Brain pericyte (primary cell): ENCODE measurements at places on chromosomes 3 and 15.

GRCh38 chr3:121752772-121753171 lies 3.2 kb upstream of the GOLGB1 start:
- DNase-seq = no peak

GRCh38 chr3:52323526-52324295 lies 7.6 kb downstream of the DNAH1 start:
- DNase-seq = no peak

DNA sequence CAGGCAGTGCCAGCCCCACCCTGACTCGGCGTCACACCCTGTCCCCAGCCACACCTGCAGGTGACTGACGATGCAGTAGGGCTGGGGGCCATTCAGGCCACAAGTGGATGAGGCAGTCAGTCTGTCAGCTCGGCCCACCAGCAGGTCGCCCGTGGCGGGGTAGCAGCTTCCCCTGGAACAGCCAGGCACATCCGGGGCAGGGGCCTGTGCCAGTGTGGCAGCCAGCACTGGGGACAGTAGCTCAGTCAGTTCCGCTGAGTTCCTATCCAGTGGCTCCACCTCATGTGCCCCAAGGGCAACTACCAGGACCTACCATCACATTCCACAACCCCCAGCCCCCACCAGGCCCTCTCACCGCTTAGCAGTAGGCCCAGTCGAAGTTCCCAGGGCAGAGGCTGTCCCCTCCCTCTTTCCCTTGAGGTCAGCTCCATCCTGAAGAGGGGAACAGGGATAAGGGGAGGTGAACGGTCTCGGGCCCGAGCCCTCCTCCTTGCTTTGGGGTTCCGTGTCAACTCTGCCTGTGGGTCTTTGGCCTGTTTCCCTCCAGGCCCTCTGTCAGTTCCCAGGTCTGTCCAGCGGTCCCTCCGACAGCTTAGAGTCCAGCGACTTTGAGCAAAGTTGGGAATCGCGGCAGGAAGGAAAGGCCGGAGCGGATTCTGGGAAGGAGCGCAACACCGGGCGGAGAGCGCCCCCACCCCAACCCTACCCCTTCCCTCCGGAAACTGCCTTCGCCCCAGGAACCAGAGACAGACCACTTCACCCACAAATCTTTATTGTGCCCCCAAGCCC lies at the start of gene LAMB2:
Gene LAMB2, minus strand, starts transcription at position 614 of the 789 bp plus-strand sequence. Its CDS starts 183 bp downstream, at position 431.
- DNase-seq = no peak

GRCh38 chr3:58175437-58176184 lies 35.2 kb downstream of the DNASE1L3 start:
- no peak for DNase-seq

- DNase-seq = no peak
These were observed 5.8 kb downstream of the FMN1 start for GRCh38 chr15:33188641-33189257.

DNA sequence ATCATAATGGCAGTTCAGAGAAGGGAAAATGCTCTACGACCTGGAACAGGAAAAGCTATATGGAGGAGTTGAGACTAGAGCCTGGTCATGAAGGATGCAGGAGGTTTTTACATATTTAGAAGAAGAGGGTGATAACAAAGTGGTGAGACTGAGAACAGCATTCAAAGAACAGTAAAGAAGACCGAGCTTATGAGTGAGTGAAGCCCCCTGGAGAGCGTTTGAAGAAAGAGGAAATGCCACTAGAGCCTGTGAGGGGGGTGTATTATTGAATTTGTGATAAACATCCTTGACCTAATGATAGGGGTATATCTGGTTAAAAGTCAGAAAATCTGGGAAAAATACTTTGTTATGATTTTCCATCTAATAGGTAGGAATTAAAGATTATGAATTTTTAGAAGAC lies 4.2 kb downstream of the PARP9 start:
- no peak for DNase-seq

DNA sequence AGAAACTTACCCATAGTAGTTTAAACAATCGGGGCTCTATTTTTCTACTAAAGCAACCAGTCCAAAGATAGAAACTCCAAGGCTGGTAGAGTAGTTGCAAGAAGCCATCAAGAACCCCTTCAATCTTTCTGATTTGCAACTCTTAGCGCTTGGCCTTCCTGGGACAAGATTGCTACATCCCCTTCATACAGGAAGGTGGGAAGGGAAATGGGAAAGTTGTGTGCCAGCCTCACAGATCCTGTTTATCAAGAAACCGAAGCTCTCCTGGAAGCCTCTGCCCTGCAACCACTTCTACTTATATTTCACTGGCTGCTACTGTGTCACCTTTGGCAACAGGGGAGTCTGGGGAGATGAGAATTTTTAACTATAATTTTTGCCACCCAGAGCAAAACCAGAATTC lies 46.2 kb downstream of the OSBPL10 start:
- no peak for DNase-seq

DNA sequence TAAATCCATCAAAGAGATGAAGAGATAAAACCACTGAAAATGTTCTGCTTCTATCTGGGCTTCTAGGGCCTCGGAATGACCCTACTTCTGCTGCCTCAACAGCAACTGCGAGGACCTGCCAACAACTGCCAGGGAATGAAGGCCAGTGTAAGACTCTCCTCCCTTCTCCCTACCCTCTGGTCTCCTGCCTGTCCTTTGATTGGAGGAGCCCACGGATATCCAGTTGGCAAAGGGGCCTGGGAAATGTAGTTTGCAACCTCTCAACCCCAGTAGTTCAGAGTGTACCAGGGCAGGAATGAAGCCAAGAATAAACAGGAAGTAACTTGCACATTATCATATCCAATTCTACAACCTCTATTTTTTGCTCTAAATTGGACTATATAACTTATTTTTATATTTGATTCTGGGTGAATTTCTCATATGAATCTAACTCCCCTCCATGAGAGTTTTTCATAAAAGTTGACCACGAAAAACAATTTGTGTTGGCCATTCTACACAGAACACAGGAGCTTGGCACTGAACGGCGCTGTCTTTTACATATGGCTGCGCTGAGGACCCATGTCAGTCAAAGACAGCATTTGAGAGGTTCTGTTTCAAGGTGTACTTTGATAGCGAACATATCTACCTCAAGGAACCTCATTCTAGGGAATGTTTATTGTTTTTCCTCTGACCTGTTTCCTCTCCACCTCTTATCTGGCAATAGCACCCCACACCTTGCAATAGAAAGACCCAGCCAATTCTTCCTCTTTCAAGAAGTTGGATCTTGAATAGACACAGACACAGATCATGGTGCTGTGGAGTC lies 91.1 kb upstream of the RNF7 start:
- no peak for DNase-seq

- DNase-seq = no peak
These were observed 159.2 kb downstream of the MEGF11 start for GRCh38 chr15:66094331-66094730.

GRCh38 chr3:129616713-129617112 lies 10.2 kb upstream of the PLXND1 start:
- no peak for DNase-seq

- DNase-seq = no peak
These were observed 5.7 kb downstream of the KLHDC8B start for GRCh38 chr3:49177073-49177472.

DNA sequence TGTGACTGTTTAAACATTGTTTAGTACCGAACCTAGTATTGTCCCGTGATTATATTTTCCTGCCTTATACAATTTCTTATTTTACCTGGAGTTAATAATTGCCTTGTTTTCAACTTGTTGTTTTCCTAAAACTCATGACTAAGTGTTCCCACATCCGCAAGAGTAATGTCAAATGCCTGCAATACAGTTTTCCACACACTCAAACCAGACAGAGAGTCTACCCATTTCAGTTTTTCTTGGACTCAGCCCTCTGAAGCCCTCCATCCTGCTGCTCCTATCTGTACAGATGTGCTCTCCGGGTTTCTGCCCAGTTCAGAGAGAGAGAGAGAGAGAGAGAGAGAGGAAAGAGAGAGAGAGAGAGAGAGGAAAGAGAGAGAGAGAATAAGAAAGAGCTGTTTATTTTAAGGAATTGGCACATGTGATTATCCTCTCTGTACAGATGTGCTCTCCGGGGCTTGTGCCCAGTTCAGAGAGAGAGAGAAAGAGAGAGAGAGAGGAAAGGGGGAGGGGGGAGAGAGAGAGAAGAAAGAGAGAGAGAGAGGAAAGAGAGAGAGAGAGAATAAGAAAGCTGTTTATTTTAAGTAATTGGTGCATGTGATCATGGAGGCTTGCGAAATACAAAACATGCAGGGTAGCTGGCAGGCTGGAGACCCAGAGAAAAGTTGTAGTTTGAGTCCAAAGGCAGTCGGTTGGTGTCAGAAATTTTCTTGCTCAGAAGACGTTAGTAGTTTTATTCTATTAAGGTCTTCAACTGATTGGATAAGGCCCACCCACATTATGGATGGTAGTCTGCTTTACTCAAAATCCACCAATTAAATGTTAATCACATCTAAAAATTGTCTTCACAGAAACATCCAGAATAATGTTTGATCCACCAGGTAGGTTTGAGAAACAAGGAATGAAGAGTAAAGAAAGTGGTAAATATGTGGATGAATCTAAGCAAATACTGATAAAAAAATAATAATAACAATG lies 104.1 kb upstream of the GOLGA8J start:
- DNase-seq = peak; percentile 7

DNA sequence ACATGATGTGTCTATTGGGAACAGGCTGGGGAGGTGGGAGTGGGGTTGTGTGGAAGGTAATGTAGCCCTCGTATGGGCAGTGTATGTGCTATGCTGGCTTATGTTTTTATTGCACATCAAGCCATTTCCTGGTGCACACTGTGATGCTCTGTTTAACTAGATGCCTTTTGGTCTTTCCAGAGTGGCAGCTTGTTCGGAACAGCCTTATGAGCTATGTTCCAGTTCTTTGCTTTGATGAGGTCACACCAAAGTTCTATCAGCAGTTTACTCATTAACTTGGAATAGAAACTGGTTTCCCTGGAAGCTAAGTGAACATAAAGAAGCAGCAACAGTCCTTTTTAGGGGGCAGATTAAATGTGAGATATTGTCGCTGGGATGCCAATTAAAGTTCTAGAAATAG lies 133.9 kb downstream of the DIPK2A start:
- DNase-seq = no peak

DNA sequence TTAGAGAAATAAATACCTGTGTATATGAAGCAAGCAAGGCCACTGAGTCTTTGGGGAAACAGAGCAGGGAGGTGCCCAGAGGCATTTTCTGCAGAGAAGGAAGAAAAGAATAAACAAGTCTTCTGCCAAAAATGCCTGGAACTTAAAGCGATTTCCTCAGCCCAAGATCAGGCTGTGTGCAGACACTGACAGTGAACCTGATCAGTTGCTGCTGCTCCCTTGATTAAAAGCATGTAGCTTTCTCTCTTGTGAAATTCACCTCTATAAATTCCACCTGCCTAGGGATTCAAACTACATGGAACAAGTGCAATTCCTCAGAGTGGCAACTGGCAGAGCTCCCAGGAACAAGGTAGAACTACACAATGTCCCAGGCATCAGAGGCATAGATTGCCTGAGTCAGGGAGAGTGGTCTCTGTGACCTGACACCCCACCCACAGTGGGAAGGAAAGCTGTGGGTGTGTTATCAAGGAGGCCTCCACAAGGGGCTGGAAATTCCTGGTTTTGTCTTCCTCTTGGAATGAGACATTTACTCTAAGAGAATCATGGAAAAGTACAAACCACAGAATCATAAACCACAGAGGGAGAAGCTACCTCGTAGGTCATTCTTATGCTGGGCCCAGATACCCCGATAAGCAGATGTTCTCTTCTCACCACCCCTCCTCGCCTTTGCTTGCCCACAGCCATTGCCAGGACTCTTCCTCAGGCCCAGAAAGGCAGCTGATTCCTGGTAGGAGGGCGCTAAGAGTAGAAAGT lies 1.8 kb upstream of the ZBTB38 start:
- no peak for DNase-seq

GRCh38 chr3:160643994-160644393 lies 33.0 kb upstream of the ARL14 start:
- no peak for DNase-seq

DNA sequence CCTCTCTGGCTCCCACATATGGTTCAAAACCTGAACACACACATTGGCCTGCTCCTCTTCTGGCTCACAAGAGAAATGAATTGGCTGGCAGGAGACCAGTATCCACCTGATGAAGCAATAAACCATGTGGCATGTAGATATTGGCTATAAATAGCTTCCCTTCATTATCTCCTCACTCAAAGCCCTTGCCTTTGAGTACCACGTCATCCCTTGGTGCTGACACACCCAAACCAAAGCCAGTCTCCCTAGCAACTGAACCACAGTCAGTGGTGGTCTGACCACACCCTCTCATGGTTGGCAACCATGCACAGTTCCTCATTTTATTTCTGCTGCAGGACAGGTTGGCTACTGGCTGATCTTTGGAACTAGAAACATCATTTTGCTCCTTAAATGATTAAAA lies 98.8 kb downstream of the ZNF621 start:
- no peak for DNase-seq

DNA sequence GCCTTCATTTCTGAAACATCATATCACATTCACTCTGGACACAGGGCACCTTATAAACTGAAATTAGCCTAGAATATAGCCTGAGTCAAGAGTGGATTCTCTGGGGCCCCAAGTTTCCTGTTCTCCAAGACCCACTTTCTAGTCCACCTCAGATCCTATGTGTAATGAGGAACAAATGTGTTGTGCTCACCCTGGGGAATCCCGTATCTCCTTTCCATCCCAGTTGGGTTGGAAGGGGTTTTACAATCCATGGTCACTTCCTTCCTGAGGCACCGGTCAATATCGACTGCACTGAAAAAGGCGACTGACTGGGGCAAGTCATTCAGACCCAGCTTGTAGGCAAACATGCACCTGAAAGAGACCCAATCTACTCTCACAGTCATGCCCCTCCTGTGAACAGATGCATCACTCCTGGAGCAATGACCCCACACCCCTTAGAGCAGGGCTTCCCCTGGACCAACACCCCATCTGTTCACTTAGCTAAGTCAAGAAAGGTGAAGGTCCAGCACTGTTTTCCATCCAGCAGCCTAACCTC lies 17.4 kb downstream of the POLG start:
- DNase-seq = no peak

GRCh38 chr3:183324083-183324482 lies 71.0 kb downstream of the B3GNT5 start:
- DNase-seq = no peak

DNA sequence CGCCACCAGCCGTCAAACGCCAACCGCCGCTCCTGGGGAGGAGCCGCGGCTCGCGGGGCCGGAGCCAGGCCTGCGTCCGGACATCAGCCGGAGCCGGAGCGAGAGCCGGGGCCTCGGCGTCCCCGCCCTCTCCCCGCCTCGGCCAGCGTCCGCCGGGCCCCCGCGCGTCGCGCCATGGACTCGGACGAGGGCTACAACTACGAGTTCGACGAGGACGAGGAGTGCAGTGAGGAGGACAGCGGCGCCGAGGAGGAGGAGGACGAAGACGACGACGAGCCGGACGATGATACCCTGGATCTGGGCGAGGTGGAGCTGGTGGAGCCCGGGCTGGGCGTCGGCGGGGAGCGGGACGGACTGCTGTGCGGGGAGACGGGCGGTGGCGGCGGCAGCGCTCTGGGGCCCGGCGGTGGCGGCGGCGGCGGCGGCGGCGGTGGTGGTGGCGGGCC lies 359 bp downstream of the ARIH1 start:
- no peak for DNase-seq

- DNase-seq = no peak
These were observed 180.6 kb downstream of the PLCL2 start for GRCh38 chr3:17065315-17065714.

GRCh38 chr3:136984837-136985236 lies 27.1 kb downstream of the IL20RB start:
- DNase-seq = no peak

- no peak for DNase-seq
These were observed 135.0 kb upstream of the UBE2E2 start for GRCh38 chr3:23068016-23068728.

GRCh38 chr3:8506571-8507061 lies 5.0 kb downstream of the LMCD1 start:
- DNase-seq = no peak
